ENCODE measurements at places on chromosomes 4 and X. TPM values are rescaled to one million over a fixed set of nuclear protein-coding genes. Genes with fewer than 3 reads are reported as not detected.

The PLK4 gene
- total RNA-seq, result 2.4 TPM

The JAKMIP1 gene
- not detected for total RNA-seq

The LIMCH1 gene
- 33.4 TPM for total RNA-seq

The MAGIX gene
- 4.2 TPM for total RNA-seq

The CYTL1 gene
- 0.72 TPM for total RNA-seq

The RAB41 gene
- total RNA-seq, result not detected

The FGG gene
- not detected for total RNA-seq

The CRMP1 gene
- under 0.01 TPM for total RNA-seq

The NAA11 gene
- not detected for total RNA-seq

The UGT2B10 gene
- not detected for total RNA-seq

The MAB21L2 gene
- total RNA-seq, result 4.6 TPM

The XK gene
- 0.13 TPM for total RNA-seq

The PDZD4 gene
- total RNA-seq, result 0.33 TPM

The NWD2 gene
- total RNA-seq, result not detected

The FAM47E gene
- total RNA-seq, result 0.59 TPM

The NAP1L3 gene
- 8.3 TPM for total RNA-seq

The RNF150 gene
- total RNA-seq, result 3.3 TPM

The TMPRSS11D gene
- not detected for total RNA-seq

The AMBN gene
- total RNA-seq, result not detected

The DRP2 gene
- total RNA-seq, result 1.8 TPM

The IL13RA1 gene
- 68.8 TPM for total RNA-seq

The MAGEC3 gene
- total RNA-seq, result not detected

The LONRF3 gene
- 0.65 TPM for total RNA-seq

The UGT2A1 gene
- total RNA-seq, result not detected

The FRMPD3 gene
- not detected for total RNA-seq

The GUCY1B1 gene
- 4.9 TPM for total RNA-seq

The GPRIN3 gene
- 0.03 TPM for total RNA-seq

The SLC10A3 gene
- total RNA-seq, result 37.0 TPM

The CYBB gene
- not detected for total RNA-seq

The SHOX gene
- total RNA-seq, result not detected

The GAB1 gene
- total RNA-seq, result 11.5 TPM

The PF4V1 gene
- 2.1 TPM for total RNA-seq

Data from smooth muscle cell of the pulmonary artery (primary cell).